ENCODE measurements at places on chromosomes 5 and 9.

DNA sequence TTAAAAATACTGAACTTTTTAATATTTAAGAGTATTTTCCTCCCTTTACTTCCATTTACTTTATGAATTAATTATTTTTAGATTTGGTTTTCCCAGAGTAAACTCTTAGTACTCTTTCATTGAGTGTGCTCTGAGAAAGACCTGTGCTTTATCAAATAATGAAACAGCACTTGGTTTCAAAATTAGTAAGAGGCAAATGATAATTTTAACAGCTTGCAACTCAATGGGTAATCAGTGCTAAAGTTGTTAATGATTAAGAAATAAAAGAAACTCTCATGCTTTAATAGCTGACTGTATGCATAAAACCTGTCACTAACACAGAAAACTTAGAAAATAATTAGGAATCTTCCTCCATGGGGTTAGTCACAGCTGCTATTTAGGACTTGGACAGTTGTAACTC, 244.4 kb downstream of the RFX3 start:
- no peak for DNase-seq

- DNase-seq, result no peak
These were observed 53.1 kb downstream of the NDUFS4 start for GRCh38 chr5:53613536-53613935.

- no peak for DNase-seq
These were observed 58.3 kb downstream of the BNC2 start for GRCh38 chr9:16811987-16812685.

- no peak for DNase-seq
These were observed 10.0 kb downstream of the SMARCA2 start for GRCh38 chr9:2024888-2025782.

DNA sequence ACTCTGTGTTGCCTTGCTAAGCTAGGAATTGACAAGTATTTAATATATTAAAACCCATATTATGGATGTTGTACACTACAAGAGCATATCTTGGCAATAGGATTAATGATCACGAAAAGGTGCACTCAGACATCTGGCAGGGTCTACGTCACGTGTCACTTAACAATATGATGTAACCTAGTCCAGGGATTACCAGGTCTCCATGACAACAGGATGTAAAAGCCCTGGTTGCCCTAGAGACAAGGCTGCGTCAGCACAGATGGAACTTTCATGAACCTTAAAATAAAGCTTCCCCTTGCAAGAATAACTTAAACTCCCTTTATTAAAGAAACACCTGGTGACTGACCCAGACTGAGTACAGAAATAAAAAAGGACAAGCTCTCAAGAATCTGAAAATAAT, 717.8 kb downstream of the CDH18 start:
- DNase-seq, result no peak

DNA sequence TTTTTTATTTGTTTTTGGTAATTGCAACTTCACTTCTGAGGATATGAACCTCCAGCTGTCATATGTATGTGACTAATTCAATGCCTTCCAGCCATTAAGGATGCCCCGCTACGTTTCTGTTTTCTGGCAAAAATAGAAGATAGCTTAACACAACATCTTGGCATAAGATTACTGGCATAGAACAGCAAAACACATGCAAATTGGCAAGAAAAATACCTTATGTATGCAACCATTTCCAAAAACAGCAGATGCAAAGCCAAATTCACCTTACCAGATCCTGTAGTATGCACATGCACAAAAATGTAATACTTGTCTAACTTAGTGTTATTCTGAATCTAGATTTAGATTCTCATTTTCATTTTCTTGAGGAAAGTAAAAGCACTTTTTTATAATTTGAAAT, 461.1 kb upstream of the CYLC2 start:
- DNase-seq, result no peak

- no peak for DNase-seq
These were observed 13.2 kb downstream of the DIPK1B start for GRCh38 chr9:136725612-136726011.

DNA sequence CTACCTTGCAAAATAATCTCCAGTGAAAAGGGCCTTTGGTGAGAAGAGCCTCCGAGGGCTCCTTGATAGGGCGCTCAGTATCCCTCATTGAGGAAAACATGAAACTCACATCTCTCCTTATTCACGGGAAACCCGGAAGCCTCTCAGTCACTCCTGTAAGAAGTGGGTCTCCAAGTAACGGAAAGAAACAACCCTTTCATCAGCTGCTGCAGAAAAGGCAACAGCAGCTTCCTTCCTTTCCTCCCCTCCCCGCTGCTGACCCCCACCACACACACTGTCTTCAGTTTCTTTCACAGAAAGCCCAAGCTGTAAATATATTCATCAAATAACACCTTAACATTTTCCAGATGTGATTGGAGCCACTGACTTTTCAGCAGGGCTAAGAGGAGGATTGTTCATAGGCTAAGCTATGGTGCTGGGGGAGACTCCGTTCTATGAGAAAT, 81.4 kb downstream of the C9orf152 start:
- DNase-seq, result no peak

DNA sequence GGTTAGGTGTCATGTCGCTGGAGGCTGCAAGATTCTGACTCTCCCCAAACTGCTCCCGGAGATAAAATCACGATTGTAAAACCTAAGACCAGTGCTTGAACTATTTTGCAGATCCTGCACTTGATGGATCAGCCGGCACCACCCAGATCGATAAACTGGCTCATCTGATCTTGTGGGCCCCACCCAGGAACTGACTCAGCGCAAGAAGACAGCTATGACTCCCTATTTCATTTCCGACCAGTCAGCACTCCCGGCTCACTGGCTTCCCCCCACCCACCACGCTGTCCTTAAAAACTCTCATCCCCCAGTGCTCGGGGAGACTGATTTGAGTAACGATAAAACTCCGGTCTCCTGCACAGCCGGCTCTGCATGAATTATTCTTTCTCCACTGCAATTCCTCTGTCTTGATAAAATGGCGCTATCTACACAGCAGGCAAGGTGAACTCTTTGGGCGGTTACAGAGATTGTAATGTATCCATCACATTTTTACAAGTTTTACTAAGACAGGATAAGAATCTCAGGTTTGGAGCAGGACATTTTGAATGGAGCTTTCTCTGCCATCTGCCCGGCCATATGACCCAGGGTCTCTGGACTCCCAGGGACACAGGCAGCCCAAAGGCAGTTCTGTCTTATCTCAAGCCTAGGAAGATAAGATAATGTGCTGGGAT, 10.6 kb upstream of the PPP1R26 start:
- peak; percentile 62 for DNase-seq

- no peak for DNase-seq
These were observed 71.7 kb downstream of the CACNA1B start for GRCh38 chr9:137949260-137949659.

DNA sequence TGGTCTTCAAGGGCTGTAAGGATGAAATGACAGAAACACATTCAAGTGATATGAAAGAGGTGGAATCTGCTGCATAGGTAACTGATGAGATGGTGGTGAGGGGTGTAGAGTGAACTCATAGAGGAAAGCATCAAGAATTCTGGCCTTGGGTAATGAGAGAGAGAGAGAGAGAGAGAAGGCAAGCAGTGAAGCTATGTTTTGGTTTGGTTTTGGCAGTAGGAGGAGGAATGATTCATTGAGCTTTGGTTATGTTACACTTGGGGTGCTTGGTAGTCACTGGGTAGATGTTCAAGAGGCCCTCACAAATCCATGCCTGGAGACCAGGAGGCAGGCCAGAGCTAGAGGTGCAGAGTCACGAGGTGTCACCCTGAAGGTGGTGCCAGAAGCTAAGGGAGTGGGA, 89.5 kb downstream of the EGFLAM start:
- DNase-seq, result no peak

Data from CD4-positive, alpha-beta T cell treated with Interleukin-4 for 4 hours (primary cell).